ENCODE measurements at places on chromosomes 3 and 15. TPM values are rescaled to one million over a fixed set of nuclear protein-coding genes. Genes with fewer than 3 reads are reported as not detected.

The TM4SF18 gene
- not detected for total RNA-seq

The CCNL1 gene
- 175 TPM for total RNA-seq

The MASP1 gene
- total RNA-seq: 198 TPM

The CSK gene
- total RNA-seq: 32.2 TPM

The THAP10 gene
- total RNA-seq: 2.6 TPM

The CDHR4 gene
- total RNA-seq: not detected

The SOX14 gene
- not detected for total RNA-seq

The MITF gene
- total RNA-seq: 13.5 TPM

The CATSPER2 gene
- 0.86 TPM for total RNA-seq

The TBC1D23 gene
- total RNA-seq: 55.4 TPM

The IQCF5 gene
- not detected for total RNA-seq

The SPSB4 gene
- not detected for total RNA-seq

The KCNMB3 gene
- total RNA-seq: 1.3 TPM

Data from fibroblast of villous mesenchyme (primary cell).